Subcutaneous adipose tissue (tissue), 4 donors: ENCODE measurements at places on chromosomes 2 and 18. TPM values are rescaled to one million over a fixed set of nuclear protein-coding genes. Genes with fewer than 3 reads are reported as not detected.

The NAGK gene
- total RNA-seq = 60.8 TPM

The SLC11A1 gene
- total RNA-seq = 50.5 TPM

The SPP2 gene
- total RNA-seq = not detected

The FKBP1B gene
- 7.9 TPM for total RNA-seq

The GATA6 gene
- 2.8 TPM for total RNA-seq
